ENCODE measurements at places on chromosomes 1 and 21.

DNA sequence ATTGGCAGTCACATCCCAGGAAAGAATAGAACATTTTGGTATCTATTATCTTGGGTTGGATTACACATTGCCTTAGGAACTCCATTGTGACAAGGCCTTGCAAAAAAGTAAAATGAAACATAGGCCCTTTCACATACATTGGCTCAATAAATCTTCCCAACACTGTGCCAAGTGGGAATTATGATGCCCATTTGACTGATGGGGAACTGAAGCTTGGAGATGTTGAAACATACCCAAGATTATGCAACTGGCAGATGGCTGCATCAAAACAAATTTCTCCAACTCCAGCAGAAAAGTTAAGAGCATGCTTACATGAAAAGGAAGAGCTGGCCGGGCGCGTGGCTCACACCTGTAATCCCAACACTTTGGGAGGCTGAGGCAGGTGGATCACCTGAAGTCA lies 26.9 kb downstream of the PLEKHO1 start:
- no peak for DNase-seq

GRCh38 chr1:2425892-2426291 lies 13.5 kb upstream of the PEX10 start:
- DNase-seq: no peak

DNA sequence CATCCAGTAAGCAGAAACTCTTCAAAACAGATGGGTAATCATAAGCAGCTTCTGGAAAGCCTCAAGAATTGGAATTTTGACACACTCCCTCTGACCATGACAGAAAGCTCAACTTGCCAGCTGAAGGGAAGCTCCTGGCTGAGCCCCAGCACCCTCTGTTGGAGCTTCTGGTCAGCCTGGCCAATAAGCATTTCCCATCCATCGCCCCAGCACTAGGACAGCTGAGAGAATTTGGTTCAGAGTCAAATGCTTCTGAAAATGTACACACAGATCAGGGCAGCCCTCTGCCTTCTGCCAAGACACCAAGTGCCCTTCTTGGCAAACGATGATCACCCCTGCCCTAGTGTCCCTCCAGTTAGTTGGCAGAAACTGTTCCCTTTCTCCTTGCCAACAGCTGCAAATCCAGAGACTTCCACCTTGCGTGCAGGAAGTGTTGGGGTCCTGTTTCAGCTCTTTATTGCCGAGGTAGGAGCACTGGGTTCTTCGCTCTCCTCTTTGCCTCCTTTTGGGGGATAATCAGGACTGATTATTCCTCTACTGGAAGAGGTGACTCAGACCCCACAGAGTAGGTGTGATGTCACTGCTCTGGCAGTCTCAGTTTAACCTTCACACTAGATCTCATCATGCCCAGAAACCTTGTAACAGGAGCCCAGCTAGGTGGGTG lies 11.9 kb downstream of the PIGV start:
- no peak for DNase-seq

GRCh38 chr1:16021681-16022080 lies at the start of gene CLCNKA:
Gene CLCNKA, plus strand, starts transcription at chr1:16022036. Its CDS starts 584 bp downstream, at chr1:16022620.
- no peak for DNase-seq

GRCh38 chr1:153612755-153613331 lies at the start of gene S100A16:
Gene S100A16, minus strand, starts transcription at chr1:153613137. Its CDS starts 4,986 bp downstream, at chr1:153608151.
- no peak for DNase-seq

GRCh38 chr1:99131546-99131945 lies 126.9 kb upstream of the PLPPR5 start:
- DNase-seq: no peak

DNA sequence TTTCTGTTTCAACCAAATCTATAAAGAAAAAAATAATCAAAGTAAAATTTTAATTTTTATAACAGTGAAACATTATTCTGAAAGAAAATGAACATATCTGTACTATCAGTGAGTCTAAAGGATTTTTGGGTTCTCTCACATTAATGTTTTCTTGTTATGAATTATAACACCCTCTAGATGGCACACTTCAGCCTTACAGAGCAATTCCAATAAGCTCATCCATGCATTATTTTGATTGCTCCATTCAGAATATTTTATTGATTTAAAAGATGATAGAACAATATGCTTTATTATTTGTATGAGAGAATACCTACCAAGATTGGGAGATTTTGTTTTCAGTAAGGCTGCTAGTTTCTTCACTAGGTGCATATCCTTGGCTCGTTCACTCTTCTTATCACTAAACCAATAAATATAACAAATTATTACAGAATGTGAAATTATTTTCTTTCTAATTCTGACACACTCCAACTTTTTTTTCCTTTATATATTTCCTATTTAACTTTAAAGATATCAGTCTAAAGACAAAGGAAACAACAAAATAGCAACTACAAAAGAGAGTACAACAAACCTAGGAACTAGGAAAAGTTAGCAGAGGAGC lies 82.4 kb downstream of the RAB3GAP2 start:
- no peak for DNase-seq

- DNase-seq: no peak
Measured at GRCh38 chr21:31917108-31917507, 44.3 kb downstream of the HUNK start.

GRCh38 chr1:184493987-184494388 lies 107.2 kb downstream of the C1orf21 start:
- DNase-seq: no peak

DNA sequence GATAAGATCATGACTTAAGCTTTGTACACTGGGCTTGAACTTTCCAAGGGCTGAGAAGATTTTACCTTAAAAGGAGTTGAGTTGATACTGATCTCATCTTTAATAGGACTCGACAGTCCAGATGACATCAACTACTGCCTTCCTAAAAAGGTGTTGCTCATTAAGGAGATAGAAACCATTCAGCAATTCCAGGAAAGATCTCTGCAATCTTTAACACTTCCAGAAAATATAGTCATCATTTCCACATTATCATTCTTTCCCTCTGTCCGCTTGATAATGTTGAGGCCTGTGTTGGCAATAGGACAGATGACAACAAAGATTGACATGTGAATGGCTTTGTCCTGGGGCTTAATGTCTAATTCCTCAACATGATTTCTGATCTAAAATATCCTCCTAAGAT lies 145.4 kb upstream of the C1orf21 start:
- DNase-seq: no peak

DNA sequence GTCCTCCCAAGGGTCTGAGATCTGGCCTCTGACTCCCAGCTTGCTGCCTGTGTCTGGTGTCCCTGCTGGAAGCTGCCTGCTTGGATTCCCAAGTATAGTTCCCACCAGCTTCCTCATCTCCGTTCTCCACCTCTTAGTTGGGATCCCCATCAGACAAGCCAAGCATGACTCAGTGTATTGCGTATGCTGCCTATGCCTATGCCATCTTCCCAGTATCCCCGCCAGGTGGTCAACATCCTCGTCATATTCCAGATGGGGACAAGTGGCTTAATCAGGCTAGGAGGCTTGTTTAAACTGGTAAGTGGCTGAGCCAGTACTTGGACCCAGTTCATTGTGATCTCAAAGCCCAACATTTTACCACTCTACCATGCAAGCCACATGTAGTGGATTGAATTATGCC lies 204.4 kb downstream of the GRIK3 start:
- DNase-seq: no peak

- no peak for DNase-seq
Measured at GRCh38 chr1:64473367-64473766, 3.4 kb downstream of the CACHD1 start.

GRCh38 chr1:119987112-119987511 lies 82.3 kb downstream of the NOTCH2 start:
- no peak for DNase-seq

DNA sequence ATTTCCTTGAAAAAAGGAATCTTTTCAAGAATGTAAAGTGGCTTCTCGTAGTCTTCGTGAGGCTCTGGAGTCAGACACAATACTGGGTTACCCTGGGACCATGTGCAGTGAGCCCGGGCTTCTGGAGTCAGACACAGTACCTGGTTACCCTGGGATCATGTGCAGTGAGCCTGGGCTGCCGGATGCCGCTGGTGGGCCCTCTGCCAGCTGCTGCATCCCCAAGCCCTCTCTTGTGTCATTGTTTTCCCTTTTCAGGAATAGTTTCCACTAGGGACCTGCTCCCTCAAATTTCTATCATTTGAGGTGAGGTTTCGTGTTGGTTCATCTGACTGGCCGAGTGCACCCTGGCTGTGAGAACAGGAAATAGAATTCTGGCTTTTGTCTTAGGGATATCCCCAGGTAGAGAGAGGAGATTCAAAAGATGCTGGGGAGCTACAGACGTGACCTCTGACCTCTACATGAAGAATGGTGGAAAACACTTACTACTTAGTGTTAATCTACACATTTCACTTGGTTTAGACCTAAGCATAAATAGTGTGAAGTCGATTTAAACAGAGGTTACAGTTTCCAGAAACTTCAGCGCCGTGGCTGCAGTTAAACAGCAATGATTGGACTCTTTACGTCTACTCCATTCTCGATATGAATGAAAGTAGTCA lies 10.6 kb downstream of the ADARB1 start:
- no peak for DNase-seq

DNA sequence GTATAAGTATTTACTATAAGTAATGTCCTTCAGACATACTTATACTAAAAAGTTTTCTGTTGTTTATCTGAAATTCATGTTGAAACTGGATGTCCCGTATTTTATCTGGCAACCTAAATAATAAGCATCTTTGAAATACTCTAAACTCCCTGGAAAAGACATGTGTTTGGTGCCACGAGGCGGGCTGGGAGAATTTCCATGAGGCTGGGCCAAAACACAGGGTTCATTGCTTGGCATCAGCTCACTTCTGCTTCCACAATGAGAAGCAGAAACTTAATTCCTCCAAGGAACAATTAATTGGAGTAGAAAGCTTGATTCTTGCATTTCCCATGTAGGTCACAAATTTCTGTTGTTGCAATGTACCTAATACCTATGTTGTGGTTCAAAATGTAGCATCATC lies 110.2 kb downstream of the PSMG1 start:
- no peak for DNase-seq

- no peak for DNase-seq
Measured at GRCh38 chr1:171973421-171973820, 132.1 kb downstream of the DNM3 start.

GRCh38 chr1:9413877-9414213 lies 121.2 kb downstream of the SPSB1 start:
- DNase-seq: no peak

DNA sequence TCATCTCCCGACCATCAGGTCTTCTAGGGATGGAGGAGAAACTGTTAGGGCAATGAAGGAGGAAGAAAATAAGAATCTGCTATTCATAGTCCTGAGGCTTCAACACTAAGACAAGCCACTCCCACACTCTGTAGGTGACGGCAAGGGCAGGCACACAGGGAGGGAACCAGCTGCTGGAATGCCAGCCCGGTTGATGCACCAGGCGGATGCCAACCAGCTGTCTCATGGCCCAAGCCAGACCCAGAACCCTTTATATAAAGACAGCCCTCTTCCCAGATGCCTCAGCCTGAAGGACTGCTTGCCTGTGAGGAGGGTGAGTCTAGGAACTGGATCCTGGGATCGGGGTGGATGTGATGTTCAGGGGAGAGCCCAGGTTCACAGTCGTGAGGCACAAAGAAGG lies at the start of gene KPRP:
Gene KPRP, plus strand, starts transcription at position 279 of the 400 bp plus-strand sequence. CDS start 1,564 bp downstream, outside the sequence.
- no peak for DNase-seq

DNA sequence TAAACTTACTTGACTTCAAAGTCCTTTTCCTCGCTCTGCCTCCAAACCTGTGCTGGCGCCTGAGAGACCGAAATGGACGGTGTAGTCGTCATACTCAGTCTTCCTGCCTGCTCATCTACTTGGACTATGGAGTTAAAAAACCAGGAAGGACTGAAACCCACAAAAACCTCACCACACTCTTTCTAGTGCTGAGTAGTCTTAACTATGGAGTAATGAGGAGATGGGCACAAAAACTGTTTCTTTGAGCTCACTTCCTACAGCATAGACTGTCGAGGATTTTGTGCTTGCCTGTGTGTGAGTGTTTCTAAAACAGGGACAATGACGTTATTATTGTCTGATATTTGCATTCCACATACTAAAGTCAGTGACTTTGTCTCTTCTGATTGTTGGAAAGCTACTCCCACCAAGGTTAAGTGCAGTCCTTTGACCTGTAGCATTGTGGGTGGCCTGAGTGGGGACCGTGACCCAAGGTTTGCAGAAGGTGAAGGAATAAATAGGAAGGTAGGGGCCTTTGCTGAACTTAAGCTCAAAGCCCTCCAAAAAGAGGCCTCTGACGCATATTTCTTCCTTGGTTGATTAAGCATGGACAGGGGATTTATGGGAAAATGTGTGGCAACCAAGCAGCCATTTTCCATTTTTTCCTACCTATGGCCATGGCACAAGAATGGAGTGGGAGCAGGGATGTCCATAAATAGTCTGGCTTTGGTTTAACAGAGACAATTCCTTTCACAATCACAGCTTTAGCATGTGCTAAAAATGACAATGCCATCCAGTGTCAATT lies 109.6 kb downstream of the ZBTB18 start:
- DNase-seq: no peak

GRCh38 chr21:32278103-32278502 lies 746 bp downstream of the MIS18A start:
- no peak for DNase-seq

GRCh38 chr1:245363461-245364200 lies 208.8 kb downstream of the KIF26B start:
- DNase-seq: no peak

DNA sequence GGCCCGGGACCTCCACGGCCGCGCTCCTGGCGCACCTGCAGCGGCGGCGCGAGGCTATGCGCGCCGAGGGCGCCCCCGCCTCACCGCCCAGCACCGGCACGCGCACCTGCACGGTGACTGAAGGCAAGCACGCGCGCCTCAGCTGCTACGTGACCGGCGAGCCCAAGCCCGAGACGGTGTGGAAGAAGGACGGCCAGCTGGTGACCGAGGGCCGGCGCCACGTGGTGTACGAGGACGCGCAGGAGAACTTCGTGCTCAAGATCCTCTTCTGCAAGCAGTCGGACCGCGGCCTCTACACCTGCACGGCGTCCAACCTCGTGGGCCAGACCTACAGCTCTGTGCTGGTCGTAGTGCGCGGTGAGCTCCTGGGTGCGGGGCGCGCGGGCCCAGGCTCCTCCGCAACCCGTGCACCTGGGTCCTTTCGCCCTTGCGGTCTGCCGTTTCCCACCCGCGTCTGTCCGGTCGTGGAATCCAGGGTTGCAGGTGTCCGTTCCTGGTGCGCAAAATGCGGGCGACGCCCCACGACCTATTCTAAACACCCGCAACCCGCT lies 4.6 kb downstream of the OBSCN start:
- no peak for DNase-seq

DNA sequence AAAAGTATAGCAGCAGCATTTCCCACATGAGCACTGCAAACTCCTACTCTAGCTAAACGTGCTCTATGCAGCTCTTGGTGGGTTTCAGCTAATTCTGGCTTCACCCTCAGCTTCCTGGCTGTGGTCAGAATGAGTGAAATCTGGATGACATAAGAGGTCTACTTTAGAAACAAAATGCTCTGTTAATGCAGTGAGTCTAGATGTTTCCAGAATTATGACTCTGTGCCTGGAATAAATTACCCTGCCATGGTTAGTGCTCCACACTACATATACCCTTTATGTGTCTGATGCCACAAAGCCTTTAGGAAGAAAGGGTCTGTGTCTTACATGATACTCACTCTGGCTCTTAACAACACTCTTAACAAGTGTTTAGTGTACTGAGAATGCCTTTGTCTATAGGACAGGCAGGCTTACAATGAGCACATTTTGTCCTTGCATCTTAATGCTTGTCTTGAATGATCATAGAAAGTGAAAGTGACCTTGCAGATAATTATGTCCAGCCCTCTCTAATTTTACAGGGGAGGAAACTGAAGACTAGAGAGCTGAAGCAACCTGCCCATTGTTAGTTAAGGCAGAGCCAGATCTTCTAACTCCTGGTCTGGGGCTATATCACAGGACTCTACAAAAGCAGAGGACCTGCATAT lies 9.2 kb downstream of the S100A10 start:
- no peak for DNase-seq

- DNase-seq: no peak
Measured at GRCh38 chr1:54463259-54464030, 57.3 kb upstream of the SSBP3 start.

Data from stimulated activated CD4-positive, alpha-beta T cell treated with anti-CD3 and anti-CD28 coated beads, Interleukin-12 subunit alpha, Interleukin-12 subunit beta, amount 100 ng/mL, for 48 hours (primary cell).